Effector CD8-positive, alpha-beta T cell (primary cell): ENCODE measurements at places on chromosomes 1 and 21.
A peak's percentile ranks its signal among the peaks of the same experiment; 100 is the strongest.

DNA sequence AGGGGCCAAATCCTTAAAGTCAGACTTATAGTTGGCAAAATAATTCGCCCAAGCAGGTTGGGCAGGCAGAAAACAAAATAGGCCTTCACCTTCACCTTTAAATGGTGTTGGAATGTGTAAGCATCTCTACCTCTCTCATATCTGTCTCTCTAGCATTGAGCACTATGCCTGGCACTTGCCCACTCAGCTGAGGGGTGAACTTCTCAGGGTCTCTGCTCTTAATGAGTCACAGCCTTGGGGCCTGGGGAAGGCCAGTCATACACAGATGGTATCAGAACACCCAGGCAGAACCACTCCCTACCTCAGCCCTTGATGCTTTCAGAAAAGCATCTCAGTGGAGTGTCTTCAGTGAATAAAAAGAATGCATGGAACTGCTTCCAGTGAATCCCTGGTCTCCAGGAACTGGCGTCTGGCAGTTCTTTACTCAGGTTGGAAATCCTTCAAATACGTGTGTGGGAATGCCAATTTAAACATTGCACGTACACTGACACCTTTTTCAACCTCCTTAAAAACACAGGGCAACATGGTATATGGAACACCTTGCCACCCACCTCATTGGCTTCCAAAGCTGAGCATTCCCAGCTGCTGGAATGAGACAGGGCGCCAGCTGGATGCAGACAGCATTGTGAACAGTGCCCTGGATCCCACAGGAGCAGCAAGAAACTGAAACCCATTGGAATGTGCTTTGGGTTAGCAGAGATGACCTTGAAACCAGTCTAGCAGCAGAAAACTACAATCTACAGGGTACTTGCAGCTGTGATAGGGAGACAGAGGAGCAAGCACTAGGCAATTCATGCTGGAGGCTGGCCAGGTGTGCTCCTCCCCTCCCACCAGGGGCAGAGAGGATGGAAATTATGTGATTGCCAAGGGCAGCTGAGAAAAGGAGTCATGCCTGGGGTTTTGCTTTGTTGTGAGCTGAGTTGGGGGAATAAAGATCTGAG is 30.0 kb downstream of the ZNF697 start:
- DNase-seq = no peak

GRCh38 chr1:31904339-31905092 is 33.7 kb downstream of the PTP4A2 start:
- no peak for DNase-seq

- no peak for DNase-seq
These were observed 5.4 kb upstream of the HTR1D start for GRCh38 chr1:23222742-23223141.

GRCh38 chr1:9904596-9904995 is 5.5 kb downstream of the CTNNBIP1 start:
- DNase-seq = no peak

GRCh38 chr1:94205639-94206038 is 31.7 kb downstream of the ARHGAP29 start:
- DNase-seq = no peak

- DNase-seq = no peak
These were observed 1.1 kb upstream of the PSMG1 start for GRCh38 chr21:39184050-39184980.

DNA sequence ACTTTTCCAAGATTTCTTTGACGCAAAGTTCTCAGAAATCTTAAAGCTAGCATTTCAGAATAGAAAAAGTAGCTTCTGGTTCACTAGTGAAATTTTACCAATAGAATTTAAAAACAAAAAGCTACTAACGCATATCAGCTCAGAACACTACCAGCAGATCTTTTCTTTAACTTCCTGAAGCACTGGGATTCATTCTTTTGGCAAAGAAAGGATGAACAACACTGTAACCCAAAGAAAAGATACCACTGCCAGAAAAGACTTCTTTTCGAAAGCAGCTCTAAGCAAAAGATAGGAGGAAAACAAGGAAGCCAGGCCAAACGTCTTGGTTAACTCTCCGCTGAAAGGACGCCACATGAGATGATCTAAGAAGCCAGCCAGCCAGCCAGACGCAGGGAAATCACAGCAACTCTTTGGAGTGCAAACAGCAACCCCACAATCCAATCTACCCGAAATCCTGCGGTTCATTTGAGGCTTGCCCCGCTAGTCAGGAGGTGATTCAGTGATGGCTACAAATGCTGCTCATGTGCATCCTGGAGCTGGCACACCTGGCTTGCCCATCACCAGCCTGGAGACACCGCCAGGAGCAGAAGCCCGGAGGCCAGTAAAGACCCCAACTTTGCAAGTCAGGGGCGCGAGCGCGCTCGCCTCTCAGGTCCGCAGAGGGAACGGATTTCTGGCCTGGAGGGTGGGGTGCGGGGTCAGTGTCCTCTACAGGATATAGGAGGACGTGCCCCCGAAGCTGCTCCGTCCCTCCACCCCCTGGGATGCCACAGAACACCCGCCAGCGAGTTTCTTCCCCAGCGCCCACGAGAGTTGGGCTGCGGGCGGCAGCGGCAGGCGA is 812 bp downstream of the NBPF1 start:
- no peak for DNase-seq

GRCh38 chr1:68633141-68633919 is 136.4 kb upstream of the DEPDC1 start:
- DNase-seq = no peak

DNA sequence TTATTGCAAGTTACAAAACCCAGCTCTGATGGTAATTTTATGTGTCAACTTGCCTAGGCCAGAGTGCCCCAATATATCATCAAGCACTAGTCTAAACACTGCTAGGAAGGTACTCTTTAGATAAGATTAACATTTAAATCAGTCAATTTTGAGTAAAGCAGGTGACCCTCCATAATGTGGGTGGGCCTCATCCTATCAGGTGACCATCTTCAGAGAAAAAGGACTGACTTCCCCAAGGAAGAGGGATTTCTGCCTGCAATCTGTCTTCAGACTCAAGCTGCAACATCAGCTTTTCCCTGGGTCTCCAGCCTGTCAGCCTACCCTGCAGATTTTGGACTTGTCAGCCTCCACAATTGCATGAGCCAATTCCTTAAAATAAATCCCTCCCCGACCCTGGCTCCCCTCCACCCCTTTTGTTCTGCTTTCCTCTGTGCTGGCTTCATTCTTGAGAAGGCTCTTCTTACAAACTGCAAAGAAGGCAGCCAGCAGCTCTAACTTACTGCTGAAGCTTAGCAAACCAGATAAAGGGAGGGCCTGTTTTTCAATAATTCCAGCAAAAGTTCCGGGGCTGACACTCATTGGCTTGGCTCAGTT is 56.4 kb upstream of the RUNX3 start:
- DNase-seq = no peak

- peak; percentile 20 for DNase-seq
These were observed 21.8 kb upstream of the PDC start for GRCh38 chr1:186482661-186483255.

GRCh38 chr1:235275836-235276235 is 52.1 kb downstream of the ARID4B start:
- DNase-seq = no peak

GRCh38 chr1:237281481-237281880 is 239.5 kb downstream of the RYR2 start:
- DNase-seq = no peak

GRCh38 chr1:113191579-113192076 is 118.6 kb downstream of the LRIG2 start:
- no peak for DNase-seq

DNA sequence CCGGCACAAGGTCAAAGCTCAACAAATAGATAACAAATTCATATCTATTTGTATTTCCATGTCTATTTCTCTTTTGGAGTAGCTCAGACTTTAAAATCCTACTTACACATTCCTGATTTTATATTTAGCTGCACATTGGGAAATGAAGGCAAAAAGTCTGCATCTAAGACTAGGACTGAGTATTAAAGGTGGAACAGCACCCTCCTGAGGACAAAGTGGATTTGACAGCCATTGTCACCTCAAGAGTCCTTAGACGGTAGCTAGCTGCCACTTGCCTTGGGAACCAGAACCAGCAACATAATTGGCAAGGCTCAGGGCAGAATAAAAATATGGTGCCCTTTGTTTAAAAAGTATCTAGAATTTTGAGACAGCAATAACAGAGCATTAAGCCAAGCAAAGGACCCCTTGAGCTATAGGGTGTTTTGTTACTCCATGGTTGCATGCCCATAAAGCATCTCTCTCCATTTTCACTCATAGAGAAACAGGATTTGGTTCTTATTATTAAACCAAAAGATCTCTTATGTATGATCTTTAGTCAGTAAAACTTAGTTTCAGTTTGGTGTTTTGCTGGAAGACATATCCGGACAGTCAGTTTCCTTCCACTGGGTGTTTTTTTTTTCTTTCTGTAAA is 30.0 kb upstream of the SGIP1 start:
- no peak for DNase-seq

DNA sequence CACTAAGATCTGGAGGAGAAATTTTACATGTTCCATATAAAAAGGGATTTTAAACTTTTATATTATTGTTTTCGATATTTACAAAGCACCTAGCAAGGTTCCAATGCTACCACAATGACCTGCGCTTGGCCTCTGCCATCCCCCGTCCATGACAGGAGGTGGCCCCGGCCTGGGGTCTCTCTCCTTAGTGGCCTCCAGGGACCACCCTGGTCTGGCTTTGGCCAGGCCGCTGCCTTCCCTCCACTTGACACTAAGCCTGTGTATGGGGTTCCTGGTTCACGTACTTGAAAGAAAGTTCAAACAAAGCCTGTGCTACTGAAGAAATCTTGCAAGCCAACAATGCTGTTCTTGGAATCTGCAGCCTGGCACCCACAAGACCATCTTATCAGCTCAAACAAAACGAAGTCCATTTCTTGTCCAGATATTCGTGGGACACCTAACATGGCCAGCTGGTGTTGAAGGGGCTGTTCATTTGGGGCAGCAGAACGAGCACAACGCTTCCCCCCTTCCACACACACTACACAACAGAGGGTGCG is 12.8 kb downstream of the PRDM15 start:
- DNase-seq = no peak
